HCEC 1CT (cell line): ENCODE measurements at places on chromosomes 5 and 9.
A peak's percentile ranks its signal among the peaks of the same experiment; 100 is the strongest.

GRCh38 chr5:108481355-108481931 lies 99.5 kb upstream of the FBXL17 start:
- peak; percentile 46 for DNase-seq

DNA sequence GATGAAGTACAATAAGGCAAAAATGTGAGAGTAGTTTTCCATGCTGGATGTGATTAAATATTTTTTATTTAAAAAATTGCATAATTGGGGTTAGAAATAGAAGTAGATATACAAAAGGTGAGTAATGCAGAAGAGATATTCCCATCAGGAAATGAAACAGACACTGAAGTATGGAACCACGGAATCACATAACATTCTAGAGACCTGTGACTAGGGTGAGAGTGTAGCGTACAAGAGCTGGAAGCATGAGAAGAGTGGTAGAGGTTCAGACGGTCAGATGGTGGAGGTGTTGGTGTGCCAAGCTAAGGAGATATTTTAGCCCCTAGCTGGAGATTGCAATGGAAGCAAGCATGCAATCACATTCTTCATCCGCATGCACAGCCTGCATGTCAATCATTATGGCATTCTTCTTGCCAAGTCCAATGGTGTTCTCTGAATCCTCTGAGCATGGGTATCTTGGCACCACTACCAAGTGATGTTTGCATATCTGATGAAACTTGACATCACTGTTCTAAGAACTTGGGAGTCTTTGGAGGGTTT lies 587.8 kb downstream of the PSAT1 start:
- DNase-seq = no peak

DNA sequence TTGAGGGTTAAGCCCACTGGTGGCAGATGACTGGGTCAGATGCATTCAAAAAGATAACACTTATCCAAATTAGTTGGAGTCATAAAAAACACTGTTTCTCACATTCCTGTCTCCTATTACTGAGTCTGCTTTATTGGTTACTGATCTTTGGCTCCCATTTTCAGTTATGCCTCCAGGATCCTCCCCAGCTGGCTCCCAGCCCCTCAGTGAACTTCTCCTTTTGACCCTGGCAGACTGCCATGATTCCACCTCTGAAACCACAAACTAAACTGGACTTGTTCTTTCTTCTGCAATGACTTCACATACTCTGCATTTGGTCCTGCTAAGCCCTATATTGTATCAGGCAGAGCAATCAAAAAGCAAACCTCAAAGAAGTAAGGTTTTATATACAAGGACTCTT lies 860.8 kb upstream of the DMAC1 start:
- no peak for DNase-seq

GRCh38 chr9:112542593-112543292 lies 56.1 kb downstream of the KIAA1958 start:
- no peak for DNase-seq

DNA sequence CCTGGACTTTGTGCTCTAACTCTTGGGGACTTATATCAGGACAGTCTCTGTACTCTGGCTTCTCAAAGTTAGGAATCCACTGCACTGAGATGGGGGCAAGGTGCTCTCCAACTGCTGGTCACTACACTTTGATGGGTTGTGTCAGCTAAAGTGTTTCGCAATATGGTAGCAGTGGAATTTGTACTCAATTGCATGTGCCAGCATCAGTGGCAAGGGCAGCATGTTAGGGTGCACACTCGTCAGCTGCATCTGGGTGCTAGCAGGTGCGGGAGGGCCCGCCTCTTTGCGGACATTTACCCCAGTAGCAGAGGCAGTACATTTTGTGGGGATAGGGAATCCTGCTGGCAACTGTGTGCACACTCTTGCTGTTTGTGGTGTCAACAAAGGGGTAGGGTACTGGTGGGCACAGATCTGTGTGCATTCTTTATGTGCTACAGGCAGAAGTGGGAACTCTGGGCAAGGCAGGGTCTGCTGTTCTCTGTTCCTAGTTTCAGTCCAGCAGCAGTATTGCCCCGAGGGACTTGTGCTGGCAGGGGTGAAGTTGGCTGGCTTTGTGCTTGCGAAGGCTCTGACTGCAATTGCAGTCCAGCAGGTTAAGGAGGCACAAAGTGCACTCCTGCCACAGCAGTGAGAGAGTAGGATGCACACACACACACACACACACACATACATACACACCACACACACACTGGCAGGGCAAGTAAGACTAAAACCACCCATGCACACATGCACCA lies 924.8 kb upstream of the CDH9 start:
- no peak for DNase-seq

- peak; percentile 42 for DNase-seq
These were observed 16.4 kb upstream of the PPP1R26 start for GRCh38 chr9:135463140-135463539.

GRCh38 chr5:73625944-73626811 lies at the start of gene ARHGEF28:
TSS of gene ARHGEF28 (plus strand) at chr5:73626196. CDS start at chr5:73684852, 58,656 bp downstream.
- peak; percentile 66 for DNase-seq

- DNase-seq = no peak
These were observed 642 bp downstream of the SV2C start for GRCh38 chr5:76083555-76084495.

DNA sequence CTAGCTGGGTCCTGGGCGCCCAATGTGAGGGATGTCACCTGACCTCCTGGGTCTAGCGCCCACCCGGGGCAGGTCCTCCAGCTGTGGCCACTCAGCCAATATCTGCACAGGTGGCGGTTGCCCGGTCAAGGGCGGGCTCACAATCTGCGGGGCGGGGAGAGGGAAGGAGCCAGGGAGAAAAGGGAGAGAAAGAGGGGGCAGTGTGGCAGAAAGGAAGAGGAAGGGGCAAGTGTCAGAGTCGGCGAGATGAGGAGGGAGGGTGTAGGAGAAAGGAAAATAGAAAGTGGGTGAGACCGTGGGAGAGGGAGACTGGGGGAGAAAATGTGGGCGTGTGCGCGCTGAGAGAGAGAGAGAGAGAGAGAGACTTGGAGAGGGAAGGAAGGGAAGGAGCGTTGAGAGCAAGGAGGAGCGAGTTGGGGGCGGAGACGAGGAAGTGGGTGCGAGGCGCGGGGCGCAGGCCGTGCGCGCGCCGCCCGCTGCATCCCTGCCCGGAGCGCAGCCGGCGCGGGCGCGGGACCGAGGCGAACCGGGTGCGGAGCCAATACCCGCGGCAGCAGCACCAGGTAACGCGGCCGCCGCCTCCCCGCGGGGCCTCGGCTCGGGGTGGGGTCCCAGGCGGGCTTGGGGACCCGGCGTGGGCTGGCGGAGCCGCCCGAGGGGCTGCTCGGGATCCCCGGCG lies at the start of gene HRH2:
TSS of gene HRH2 (plus strand) at position 479 of the 679 bp plus-strand sequence. CDS start 25,163 bp downstream, outside the sequence.
- no peak for DNase-seq

DNA sequence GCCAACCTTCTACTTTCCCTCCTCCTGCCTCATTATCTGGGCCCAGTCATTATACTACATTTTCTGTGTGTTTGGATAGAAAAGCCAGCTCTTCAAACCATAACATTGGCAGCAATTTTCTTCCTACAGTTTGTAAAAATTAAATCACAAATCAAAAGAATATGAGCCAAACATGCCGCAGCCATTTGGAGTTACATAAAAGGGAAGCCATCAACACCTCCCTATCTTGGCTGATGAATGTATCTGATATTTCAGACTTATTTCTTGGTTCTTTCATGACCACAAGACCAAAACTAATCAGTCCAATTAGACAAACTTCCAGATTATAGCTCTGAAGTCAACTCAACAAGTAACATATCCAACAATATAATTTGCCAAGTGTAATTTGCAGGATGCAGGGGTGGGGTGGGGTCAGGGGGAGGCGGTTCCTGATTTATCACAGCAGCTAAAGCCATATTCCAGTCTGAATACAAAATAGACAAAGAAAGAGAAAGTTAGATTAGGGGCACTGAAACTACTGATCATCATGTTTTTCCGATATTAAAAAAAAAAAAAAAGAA lies 89.4 kb upstream of the CNTLN start:
- DNase-seq = no peak

- DNase-seq = no peak
These were observed 1551.7 kb downstream of the MAT2B start for GRCh38 chr5:165057145-165057544.

GRCh38 chr9:128163523-128164306 lies 3.6 kb downstream of the BBLN start:
- no peak for DNase-seq
